ENCODE measurements at places on chromosomes 7 and 10.

DNA sequence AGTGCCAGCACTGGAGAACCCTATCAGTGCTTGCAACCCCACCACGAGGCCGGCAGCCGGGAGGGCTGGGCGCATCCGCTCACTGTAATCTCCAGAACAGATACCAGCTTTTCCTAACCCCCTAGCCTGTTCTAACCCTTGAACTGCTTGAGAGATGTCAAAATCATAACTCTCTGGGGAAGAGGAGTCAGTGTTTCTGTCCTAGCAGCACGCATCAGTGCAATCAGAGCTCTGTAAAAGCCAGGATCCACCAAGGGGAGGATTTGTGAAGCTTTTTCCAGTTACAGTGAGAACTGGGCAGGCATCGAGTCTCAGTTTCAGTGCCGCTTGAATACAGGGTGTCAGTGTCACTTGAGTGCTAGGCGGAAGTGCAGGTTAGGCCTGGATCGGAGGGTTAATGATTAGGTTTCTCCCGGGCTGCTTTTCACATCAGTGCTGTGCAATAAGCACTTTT lies 104.5 kb upstream of the INSYN2A start:
- no peak for DNase-seq

DNA sequence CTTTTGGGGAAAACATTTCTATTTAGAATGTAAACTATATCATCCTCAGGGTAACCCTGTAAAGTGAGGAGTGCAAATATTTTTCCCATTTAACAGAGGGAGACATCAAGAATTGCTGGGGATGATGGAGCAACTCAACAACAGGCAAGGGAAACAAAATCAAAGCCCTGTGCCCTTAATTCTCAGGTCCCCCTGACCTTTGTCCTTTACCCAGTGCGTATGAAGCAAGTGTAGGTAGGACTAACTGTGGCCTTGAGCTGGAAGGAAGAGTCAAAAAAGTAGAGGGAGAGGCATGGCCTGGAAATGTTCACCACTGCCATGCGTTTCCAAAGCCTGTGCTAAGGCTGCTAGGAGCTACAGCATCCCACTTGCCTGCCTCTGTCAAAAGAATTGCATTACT lies 896.9 kb downstream of the LRMDA start:
- no peak for DNase-seq

DNA sequence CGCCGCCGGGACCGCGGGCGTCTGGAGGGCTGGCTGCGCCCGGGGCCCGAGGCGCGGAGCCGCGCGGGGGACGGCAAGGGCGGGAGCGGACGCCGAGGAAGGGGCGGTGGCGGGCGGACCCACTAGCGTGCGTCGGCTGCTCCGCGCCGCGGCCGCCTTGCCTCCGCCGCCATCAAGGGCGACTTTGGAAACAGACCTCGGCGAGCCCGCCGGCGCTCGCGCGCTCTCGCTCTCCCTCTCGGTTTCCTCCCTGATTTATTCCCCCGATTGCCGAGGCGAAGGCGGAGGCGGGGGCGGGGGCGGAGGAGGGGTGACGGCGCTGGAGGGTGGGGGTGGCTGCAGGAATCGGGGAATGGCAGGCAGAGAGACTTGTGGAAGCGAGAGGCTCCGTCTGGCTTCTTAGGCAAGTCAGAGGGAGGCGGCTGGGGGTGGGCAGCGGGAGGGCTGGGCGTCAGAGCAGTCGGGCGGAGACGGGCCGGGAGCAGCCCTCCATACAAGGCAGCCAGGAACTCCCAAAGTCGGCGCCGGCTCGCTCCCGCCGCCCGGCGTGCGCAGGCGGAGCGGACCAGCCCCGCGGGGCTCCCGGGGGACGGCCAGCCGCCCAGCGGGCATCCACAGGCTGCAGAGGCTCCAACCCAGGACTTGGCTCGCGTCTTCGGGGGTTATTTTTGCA lies at the start of gene CACNA2D1:
CACNA2D1 (minus strand) TSS at position 231 of the 673 bp plus-strand sequence.
- no peak for DNase-seq

GRCh38 chr10:26642896-26643653 lies 54.4 kb upstream of the PDSS1 start:
- DNase-seq = no peak

GRCh38 chr10:5628451-5629302 lies 37.7 kb downstream of the ASB13 start:
- peak; percentile 36 for DNase-seq

- no peak for DNase-seq
Measured at GRCh38 chr7:132901241-132901640, 180.6 kb downstream of the CHCHD3 start.

DNA sequence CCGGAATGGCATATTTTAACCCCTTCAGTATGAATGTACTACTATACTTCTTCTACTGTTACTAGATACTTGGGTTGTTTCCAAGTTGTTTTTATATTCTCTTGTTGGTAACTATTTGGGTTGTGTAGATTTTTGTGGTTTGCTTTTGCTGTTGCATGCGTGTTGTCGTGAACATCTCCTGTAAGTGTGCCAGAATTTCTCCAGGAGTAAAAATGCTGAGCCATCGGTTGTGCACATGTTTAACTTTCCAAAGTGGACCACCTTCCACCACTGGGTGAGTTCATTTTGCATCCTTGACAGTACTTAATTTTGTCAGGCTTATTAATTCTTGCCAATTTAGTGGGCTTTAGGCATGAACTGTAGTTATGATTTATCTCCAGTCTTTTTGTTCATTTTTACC lies 47.9 kb downstream of the CSGALNACT2 start:
- no peak for DNase-seq

GRCh38 chr7:51229106-51229537 lies 87.5 kb downstream of the COBL start:
- DNase-seq = no peak

- no peak for DNase-seq
Measured at GRCh38 chr10:76729841-76730487, 907.6 kb downstream of the KCNMA1 start.

DNA sequence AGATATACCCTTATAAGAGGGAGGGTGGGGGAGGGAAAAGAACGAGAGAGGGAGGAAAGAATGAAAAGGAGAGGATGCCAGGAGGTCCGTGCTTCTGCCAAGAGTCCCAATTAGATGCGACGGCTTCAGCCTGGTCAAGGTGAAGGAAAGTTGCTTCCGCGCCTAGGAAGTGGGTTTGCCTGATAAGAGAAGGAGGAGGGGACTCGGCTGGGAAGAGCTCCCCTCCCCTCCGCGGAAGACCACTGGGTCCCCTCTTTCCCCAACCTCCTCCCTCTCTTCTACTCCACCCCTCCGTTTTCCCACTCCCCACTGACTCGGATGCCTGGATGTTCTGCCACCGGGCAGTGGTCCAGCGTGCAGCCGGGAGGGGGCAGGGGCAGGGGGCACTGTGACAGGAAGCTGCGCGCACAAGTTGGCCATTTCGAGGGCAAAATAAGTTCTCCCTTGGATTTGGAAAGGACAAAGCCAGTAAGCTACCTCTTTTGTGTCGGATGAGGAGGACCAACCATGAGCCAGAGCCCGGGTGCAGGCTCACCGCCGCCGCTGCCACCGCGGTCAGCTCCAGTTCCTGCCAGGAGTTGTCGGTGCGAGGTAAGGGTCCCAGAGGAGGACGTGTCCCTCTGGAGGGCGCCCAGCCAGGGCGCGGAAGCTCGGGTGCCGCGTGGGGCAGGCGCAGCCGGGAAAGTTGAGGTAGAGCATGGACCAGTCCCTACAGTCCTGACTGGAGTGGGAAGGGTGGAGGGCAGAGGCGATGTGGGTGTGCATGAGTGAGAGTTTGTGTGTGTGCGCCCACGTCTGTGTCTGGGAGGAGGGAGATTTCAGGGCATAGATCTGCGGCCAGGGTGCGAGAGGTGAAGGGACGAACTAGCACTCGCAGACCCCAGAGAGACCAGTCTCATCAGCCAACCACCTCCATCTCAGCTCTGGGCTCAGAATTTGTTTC lies 844 bp downstream of the GRM3 start:
- no peak for DNase-seq

- DNase-seq = no peak
Measured at GRCh38 chr7:32070406-32071360, at the start of gene PDE1C. Gene PDE1C (minus strand): TSS chr7:32070407.

DNA sequence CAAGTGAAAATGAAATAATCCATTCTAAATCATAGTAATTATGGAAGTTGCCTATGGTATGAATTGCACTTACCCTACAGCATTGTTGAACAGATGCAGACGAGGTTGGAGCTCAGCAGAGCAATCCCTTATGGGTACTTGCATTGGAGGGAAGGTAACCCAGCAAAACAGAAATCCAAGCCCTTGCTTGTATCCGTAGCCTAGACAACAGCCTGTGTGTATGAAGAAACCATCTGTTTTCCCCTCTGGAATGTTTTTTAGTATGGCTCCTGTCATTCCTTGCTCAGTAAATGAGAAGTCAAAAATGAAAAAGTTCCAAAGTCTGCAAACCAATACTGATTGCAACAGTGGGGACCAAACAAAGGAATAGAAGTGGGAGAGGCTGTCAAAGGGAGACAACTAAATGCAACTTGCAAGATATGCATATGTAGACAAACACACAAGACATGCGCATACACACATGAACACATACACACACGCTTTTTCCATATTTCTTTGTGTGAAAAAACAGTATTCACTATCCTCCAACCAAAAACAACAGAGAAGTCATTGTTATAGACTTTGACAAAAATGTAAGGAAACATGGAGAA lies 260.8 kb downstream of the DYNC1I1 start:
- DNase-seq = no peak

GRCh38 chr7:70384024-70384423 lies 747.9 kb upstream of the GALNT17 start:
- DNase-seq = no peak

DNA sequence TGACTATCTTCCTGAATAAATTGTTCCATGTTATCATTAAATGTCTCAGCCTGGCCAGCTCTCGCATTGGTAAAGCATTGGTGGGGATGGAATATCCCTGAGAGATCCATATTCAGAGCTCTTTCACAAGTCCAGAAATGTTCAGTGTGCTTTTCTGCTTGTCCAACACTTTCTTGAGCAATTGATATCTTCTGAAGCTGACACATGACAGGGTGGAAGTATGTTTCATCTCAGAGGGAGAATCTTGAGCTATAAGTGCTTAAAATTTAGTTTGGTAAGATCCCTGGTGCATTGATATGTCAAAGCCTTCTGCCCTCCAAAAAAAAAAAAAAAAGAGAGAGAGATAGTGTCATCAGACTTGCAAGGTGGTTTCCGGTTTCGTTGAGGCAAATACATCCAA lies 7.4 kb downstream of the IFIT3 start:
- no peak for DNase-seq

All from stimulated activated CD4-positive, alpha-beta T cell treated with anti-CD3 and anti-CD28 coated beads, Interleukin-1b, Interleukin-23, amount 100 ng/mL, for 48 hours (primary cell).